ENCODE measurements at places on chromosomes 1 and 21.

DNA sequence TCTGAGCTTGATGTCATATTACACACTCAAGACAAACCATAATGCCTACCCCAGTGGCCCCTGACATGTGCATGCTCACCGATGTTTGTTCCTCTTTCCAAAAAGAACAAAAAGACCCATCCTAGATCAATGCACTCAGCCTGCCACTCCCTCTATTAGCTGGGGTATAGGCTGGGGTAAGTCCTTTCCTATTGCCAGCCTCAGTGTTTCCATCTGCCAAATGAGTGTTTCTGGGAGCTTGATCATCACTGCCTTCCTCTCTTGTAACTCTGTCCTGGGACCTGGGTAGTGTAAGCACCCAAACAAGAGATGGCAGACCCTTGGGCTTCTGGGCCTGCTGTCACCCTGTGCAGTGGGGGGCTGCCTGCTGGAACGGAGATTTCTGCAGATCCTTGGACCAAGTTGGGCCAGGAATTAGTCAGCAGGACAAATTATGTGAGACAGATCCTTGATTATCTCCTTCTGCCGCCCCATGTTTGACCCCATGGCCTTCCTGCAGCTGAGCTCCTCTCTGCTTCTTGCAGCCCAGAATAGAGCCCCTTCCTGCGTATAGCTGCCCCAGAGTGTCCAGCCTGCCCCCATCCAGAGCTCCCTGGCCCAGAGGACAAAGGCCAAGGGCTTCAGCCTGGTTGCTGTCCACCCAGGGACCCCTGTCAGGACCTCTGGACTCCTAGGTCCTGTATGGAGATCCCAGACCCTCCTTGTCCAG, 31.5 kb upstream of the LRP8 start:
- DNase-seq: no peak

DNA sequence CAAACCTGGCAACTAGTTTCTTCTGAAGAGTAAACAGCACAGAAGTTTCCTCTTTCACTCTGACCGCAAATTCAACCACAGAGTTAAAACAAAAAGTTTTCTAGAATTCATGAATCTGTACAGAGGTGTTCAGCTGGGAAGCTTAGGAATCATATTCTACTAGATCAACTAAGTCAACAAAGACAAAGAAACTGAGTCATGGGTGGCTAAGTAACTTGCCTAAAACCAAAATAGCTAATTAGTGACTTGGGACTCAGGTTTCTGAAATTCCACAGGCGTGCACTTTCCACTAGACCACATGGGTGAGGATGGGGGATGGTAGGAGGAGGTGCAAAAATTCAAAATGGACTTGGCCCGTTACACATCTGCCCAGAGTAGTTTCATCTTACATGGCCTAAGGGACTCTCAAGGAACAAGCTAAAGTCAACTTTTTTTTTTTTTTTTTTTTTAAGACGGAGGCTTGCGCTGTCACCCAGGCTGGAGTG, 25.8 kb downstream of the PTPN14 start:
- DNase-seq: no peak

DNA sequence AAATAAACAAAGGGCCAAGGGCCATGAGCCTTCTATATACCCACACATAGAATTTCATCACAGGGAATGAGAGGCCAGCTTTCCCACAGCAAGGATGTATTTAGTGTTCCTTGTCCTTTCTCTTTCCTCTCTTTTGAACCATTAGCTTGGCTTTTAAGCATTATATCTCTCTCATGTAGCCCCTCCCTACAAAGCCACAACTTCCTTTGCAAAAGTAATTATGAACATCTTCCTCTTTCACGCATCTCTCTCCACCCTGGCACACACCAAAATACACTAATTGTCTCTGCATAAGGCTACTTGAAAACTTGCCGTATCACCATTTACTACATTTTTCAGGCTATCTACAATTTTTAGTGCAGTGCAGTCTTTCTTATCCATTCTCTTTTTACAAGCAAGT, 1.9 kb upstream of the AK5 start:
- no peak for DNase-seq

DNA sequence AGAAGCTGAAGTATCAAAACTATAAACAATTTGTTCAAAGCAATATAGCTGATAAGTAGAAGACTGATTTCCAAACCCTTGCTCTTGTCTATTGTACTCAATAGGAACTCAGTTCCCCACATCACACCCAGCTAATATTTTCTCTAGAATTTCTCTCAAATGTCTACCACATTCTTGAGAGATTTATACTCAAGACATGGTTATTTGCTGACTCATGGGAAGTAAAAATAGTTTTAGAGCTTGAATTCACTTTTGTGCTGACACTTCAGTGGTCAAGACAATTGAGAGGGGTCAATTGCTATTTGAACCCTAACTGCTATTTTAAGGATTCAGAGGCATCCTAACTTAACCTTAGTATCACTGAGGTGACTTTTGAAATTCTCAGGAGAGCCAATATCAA, 99.0 kb downstream of the TNNI3K start:
- DNase-seq: no peak

DNA sequence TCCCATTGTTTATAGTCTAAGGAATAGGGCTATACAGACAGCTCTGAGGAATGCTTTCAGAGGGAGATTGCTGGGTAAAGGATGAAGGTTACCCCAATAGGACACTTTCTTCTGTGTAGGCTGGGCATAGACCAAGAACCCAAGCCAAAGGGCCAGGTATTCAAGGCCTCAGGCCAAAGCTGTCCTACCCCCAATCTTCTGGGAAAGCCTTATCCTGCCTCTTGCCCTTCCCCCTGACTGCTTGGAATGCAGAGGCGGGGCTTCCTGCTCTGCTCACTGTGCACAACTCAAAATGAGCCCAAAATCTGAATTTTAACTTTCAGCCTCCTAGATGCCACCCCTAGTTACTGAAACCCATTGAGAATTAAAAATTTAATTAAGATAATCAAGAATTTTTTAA, 2.2 kb downstream of the OR10Z1 start:
- no peak for DNase-seq

DNA sequence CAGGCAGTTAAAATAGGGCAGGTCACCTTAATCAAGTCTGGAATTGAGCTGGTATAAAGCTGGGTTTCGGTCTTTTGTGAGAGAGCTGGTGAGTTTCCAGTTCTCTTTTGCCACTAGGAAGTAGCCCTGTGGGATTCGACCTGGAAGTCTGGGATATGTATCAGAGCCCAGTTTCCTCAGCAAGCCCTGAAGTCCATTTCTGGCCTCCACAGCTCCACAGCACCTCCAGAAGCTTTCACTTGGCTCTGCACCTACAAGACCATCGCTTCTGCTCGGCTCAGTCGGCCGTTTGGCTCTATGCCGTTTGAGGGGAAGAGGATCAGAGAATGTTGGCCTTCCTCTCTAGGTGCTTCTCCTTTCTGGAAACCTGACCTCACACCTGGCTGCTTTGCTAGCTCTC, 148.0 kb downstream of the GALNT2 start:
- no peak for DNase-seq

- no peak for DNase-seq
Measured at GRCh38 chr1:89697383-89697782, 64.5 kb downstream of the LRRC8C start.

- DNase-seq: no peak
Measured at GRCh38 chr1:66269222-66269621, 264.7 kb upstream of the SGIP1 start.

GRCh38 chr1:203408486-203409481, 57.9 kb upstream of the FMOD start:
- no peak for DNase-seq

GRCh38 chr1:153403421-153404085, 12.7 kb upstream of the S100A8 start:
- no peak for DNase-seq

DNA sequence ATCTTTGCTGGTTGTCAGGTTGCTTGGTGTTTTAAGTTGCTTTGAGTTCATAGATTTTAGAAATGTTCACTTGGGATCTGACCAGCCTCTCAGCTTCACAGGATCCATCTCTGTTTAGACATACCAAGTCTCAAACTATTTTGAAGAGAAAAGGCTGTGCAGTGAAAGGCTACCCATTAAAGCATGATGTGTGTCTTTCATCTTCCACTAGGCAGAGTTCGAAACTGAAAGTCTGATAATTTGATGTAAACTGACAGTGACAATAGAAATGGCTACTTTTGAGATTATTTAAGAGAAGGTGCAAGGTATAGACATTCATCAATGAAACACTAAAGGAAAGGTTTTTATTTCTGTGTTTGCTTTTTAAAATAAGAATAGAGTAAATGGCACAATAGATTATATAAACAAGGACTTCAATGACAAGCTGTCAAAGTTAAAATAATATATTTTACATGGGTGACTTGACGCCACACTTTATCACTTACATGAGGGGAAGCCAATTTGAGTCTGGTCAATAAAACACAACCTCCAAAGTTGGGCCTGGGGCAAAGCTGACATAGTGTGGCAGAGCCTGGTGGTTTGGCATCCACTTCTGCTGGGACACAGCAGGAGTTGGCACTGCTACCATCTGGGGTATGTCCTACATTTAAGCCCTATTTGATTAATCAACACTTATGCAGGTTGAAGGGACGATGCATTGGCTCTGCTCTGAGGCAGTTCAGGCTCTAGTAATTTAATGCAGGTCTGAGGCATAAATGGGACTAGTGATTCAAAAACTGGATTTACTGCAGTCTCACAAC, 197.7 kb downstream of the CRB1 start:
- DNase-seq: no peak

GRCh38 chr1:210702506-210702905, 373.8 kb downstream of the HHAT start:
- DNase-seq: no peak

- no peak for DNase-seq
Measured at GRCh38 chr1:172351754-172352161, 68.7 kb upstream of the C1orf105 start.

DNA sequence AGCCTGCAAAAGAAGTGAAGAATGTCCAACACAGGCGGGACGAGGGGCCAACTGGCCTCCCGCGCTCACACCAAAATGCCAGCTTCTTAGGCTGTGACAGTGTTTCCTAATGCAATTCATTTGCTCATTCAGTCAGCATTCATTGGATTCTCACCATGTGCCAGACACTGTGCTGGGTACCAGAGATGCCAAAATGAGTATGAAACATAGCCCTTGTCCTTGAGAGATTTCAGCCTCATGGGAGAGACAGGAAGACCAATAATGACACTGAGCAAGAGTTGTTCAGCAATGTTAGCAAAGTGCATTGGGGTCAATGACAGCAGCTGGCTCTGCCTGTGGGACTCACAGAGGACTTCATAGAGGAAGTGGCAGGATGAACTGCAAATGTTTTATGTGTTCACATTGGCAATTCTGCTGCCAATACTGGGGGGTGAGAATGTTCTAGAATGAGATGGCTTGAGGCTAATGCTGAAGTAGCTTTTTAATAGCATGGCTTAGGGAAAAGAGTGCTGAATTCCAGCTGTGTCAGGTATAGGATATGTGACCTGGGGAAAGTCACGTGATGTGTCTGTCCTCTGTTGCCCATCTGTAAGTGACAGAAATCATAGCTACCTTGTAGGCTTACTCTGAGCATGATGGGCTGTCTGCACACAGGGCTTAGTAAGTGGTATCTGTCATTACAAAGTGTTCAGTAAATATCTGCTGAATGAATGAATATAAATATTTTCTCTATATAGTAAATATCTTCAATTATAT, 58.3 kb upstream of the KIF26B start:
- no peak for DNase-seq

DNA sequence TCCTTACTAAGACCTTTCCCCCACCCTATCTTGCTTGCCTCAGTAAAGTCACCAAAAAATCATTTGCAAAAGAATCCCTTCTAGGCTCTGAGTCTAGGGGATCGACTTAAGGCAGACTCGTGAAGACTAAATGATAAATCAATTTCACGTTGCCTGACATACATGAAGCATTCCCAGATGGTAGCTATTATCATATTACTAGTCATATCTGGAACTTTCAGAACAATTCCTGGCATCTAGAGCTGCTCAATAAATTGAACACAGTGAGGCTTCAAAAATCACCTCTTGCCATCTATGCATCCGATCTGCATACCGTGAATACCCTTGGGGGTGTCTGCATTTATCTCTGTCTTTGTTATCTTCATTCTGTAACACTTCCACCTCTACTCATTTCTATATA, 49.6 kb upstream of the DAB1 start:
- no peak for DNase-seq

- no peak for DNase-seq
Measured at GRCh38 chr1:151976015-151976343, 17.7 kb downstream of the S100A10 start.

DNA sequence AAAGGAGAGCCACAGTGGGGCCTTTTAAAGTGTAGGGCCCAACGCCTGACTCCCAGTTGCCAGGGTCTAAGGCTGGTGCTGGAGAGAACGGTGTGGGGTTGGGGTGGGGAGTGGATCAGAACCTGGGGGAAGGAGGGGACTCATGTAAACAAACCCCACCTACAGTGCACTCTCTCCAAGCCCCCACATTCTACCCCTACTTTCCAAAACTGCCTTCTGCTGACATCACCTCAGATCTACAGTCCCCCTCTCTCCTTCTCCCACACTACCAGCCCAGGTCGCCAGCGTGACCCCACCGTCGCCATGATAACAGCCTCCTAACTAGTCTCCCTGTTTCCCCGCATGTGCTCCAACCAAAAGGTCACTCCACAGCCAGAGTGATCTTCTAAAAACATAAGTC, 26.6 kb downstream of the TNNT2 start:
- DNase-seq: no peak

DNA sequence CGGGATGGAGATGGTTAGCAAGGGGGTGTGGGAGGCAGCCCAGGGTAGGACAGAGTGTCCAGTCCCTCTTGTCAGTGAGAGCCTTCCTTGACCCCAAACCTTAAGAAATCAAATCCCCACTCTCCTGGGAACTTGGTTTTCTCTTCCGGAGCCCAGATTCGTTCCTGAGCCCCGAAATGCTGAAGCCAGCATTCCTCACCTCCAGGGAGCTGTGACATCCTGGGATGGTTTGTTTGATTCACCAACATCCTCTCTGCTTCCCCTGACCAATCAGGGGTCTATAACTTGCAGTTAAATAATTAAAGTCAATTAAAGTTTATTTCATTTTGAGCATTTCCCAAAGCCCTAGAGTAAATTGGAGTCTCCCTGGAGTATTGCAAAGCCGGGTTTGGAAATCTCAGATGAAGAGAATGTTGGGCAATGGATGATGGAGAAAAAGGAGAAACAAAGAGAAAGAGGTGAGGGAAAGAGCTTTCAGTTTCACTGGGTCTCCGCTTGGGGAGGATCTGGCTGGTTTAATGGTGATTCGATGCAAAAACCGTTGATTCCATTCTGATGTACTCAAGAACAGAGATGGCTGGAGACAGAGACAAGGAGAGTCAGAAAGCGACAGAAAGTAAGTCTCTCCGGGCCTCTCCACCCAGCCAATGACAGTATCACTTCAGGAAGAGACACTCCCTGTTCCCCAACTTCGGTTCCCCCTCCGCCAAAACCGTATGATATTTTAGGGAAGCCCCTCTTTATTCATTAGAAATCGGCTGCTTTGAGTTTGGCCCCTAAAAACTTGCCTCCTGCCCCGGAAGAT, 12.8 kb upstream of the ALX3 start:
- no peak for DNase-seq

DNA sequence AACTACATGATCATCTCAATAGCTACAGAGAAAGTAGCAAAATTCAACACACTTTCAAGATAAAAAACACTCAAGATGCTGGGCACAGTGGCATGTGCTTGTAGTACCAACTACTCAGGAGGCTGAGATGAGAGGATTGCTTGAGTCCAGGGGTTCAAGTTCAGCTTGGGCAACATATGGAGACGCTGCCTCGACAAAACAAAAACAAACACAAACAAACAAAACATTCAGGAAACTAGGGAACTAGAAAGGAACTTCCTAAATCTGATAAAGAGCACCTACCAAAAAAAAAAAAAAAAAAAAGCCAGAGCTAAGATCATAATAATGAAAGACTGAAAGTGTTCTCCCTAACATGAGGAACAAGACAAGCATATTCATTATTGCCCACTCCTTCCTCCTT, 22.8 kb upstream of the RNF186 start:
- DNase-seq: no peak

GRCh38 chr1:30447701-30448100, 275.7 kb downstream of the MATN1 start:
- DNase-seq: no peak
